ENCODE measurements at places on chromosomes 3 and 15. TPM values are rescaled to one million over a fixed set of nuclear protein-coding genes. Genes with fewer than 3 reads are reported as not detected.
A peak's percentile ranks its signal among the peaks of the same experiment; 100 is the strongest.

LYZL4 gene
- total RNA-seq, result not detected

ADPGK gene
- total RNA-seq, result 58.6 TPM

GOLGA6L9 gene
- 2.5 TPM for total RNA-seq

ZNF197 gene
- 9.4 TPM for total RNA-seq

PPCDC gene
- total RNA-seq, result 8.4 TPM

DNA sequence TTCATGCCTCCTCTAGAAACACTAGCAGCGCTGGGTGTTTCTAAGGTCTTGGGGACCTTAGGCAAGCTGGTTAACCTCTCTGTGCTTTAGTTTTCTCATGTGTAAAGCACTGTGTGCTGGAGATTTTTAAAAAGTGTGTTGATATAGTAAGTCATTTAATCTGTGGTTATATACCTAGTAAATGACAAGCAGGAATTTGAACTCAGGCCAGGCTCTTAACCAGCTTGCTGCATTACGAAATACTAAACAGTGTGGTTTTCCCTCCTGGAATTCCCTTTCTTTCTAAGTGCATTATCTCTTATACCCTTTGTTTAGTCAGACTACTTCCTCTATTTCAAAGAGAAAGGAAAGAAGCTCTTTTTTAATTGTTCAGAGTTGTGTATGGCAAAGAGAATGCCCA is 26.5 kb downstream of the NEO1 start:
- no peak for DNase-seq

- DNase-seq, result no peak
Observed at GRCh38 chr3:37441689-37442088, 267.3 kb upstream of the LRRFIP2 start.

- no peak for DNase-seq
Observed at GRCh38 chr3:183930086-183930485, 45.4 kb upstream of the PARL start.

DNA sequence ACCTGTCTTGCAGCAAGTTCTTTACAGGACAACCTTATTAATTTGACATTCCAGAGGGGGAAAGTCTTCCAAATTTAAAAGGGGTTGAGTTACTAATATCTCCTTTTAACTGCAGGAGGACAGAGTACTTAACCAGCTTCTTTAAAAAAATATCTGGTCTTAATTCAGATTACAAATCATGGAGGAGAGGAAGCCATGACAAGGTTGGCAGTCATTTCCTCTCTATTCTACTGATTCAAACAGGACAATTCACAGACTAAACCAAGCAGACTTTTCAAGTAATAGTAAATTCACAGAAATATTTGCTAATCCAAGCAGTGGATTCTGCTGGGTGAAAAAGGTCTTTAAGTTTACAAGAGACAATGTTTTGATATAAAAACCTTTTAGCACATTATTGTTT is 185.3 kb downstream of the CFAP20DC start:
- DNase-seq, result no peak

DNA sequence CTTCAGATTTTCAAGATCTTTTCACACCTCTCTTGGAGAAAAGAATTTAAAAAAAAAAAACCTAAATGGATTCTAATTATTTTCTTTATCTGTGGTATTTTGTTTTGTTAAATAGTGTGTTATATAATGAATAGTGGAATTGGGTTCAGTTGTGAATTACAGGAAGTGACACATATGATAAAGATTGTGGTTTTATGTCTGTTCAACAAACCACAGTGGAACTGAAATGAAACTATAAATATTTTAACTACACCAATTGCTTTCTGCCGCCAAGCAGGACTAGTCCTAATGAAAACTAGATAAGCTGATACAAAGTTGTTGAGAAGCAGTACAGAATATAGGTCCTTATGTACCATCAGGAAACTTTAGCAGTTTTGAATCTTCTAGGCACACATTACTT is 121.6 kb downstream of the UBE2E2 start:
- DNase-seq, result peak; percentile 44

DNA sequence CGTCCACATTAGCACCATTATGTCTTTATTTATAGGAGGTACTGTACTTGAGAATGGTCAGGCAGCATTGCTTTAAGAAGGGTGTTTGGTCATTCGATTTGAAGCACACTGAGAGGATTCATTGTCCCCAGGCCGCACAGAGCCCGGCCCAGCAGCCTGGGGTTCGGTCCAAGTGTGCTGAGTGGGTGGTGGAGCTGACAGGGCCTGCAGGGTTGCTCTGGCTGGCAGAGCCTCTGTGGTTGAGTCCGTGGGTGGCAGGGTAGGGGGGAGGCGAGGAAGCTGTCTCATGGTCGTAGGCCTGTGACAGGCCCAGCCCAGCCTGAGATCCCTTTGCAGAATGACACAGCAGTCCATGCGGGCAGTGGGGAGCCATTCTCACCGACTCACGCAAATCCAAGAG is 227.7 kb upstream of the TOPAZ1 start:
- DNase-seq, result no peak

GRCh38 chr15:74291101-74292071 is 55.3 kb downstream of the CCDC33 start:
- DNase-seq, result peak; percentile 22

DNA sequence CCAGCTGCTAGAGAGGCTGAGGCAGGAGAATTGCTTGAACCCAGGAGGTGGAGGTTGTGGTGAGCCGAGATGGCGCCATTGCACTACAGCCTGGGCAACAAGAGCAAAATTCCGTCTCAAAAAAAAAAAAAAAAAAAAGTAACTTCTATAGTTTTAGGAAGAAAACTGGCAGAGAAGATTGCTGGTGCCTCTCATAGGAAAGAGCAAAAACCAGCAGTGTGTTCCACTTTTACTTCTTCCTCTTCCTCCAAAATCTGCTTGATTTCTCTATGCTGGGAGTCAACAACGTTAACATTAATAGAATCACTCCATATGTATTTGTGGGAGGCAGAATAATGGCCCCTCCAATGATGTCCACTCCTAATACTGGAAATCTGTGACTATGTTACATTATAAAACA is 12.5 kb upstream of the NR1D2 start:
- no peak for DNase-seq
